SK-MEL-5 (cell line): ENCODE measurements at places on chromosomes 1 and 21. TPM values are rescaled to one million over a fixed set of nuclear protein-coding genes. Genes with fewer than 3 reads are reported as not detected.
A peak's percentile ranks its signal among the peaks of the same experiment; 100 is the strongest.

DNA sequence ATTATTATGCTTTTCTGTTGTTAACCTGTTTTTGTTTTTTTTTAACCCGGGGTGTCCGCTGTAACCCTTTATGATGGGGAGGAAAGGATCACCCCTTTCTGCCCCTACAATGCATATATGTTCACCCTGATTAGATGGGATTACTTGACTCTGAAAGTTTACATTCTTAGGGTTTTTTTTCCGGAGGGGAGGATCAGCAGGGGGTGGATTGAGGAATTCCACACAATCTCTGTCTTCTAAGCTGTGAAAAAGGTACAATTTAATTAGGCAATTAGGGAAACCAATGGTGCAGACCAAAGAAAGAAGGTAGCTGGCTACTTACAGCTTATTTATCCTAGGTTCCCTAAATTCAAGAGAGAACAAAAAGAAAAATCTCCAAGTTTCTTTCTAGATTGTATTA is 58.3 kb downstream of the EDEM3 start:
- DNase-seq, result no peak

DNA sequence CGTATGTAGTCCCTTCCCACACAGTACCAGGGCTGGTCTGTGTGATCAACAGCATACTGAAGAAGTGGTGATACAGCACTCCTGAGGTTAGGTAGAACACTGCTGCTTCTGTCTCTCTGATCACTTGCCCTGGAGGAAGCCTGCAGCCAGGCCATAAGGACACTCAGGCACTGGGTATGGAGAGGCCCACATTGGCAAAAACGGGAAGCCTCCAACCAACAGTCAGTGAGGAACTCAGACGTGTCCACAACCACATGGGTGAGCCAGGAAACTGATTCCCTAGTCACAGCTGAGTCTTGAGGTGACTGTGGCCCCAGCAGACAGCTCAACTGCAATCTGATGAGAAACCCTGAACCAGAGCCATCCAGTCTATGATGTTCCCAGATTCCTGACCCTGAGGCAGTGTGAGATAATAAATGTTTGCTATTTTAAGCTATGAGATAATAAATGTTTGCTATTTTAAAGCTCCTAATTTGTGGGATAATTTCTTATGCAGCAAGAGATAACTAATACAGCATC is 62.5 kb downstream of the COQ8A start:
- DNase-seq, result peak; percentile 27

GRCh38 chr1:217048104-217048707 is 325.0 kb upstream of the ESRRG start:
- DNase-seq, result peak; percentile 72

DNA sequence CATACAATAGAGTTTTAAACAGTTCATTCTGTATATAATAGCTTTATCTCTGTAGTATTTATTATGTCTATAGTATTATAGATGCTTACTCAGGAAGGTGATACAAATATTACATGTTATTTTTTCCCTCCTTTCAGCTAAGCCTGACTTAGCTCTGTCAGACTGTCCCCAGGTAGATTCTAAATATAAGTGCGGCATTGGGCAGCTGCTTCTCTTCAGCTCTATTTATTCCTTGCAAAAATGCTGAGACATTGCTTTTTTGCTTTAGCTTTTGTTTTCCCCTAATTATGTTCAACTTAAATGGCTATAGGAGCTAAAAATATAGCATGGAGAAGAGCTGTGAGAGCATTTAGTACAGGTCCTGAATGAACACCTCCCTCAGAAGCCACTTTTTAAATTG is 203.2 kb upstream of the BEND5 start:
- DNase-seq, result no peak

GRCh38 chr21:41431788-41432548 is 5.9 kb downstream of the MX1 start:
- DNase-seq, result no peak

GRCh38 chr1:226402739-226403165 is 5.1 kb downstream of the PARP1 start:
- DNase-seq, result peak; percentile 30

GRCh38 chr1:44275296-44275962 is 62.2 kb downstream of the DMAP1 start:
- no peak for DNase-seq

DNA sequence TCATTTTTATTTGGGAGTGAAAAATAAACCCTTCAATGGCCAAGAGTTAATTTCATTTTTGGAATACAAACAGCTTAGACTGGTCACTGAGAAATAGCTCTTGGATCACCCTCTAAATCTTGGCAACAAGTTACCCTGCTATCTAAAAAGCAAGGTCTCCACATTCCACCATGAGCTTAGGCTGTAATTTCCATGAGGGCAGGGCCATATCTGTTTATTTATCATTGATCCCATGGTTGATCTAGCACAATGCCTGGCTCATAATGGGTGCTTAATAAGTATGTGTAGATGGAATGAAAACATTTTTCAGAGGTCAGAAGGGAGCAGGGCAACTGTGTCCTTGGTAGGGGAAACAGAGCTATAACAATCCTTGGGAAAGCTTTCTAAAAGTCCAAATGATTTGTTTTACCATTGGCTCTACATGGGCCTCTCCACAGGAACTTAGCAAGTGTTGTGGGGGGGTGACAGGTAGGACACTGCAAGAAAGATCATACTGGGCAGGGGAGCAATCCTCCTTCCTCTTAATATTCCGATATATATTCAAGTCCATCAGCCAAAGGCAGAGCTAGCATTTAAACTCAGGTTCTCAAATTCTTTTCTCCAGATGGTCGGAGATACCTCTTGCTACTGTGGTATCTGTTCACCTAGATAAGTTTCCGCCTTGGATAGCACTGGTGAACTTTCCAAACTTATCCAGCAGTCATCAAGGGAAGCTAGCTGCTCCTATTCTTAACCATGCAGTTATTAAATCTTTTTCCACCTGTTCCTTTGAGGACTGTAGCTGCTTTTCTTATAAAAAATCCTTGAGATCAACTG is 53.1 kb upstream of the PTCH2 start:
- no peak for DNase-seq

DNA sequence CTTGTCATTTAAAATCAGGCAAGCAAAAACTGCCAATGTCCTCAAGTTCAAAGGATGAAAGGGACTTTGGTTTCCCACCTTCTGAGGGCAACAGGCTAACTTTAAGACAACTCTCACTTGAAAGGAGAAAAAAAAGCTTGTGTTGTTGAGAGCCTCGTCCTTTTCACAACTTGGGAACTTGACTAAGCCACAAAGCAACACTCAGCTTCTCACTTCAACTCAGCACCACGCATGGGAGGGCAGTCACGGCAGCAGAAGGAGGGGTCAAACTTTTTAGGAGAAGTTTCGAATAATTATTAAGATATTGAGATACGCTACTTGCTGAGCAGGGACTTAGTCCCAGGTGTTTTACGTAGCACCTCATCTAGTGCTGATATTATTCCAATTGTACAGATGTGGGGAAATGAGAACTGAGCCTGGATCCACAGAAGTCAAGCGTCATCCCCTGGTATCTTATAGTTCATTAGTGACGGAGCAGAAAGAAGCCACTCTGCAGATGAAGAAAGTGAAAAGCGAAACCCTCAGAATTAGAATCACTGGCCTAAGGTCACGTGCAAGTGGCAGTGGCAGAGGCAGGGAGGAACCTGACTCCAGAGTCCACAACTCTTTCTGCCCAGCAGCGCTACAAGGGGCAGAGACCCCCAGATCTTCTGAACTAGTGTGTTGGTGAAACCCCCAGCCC is 83.6 kb downstream of the JAK1 start:
- no peak for DNase-seq

- peak; percentile 81 for DNase-seq
These were observed 37.3 kb upstream of the TMEM222 start for GRCh38 chr1:27284425-27285273.

DNA sequence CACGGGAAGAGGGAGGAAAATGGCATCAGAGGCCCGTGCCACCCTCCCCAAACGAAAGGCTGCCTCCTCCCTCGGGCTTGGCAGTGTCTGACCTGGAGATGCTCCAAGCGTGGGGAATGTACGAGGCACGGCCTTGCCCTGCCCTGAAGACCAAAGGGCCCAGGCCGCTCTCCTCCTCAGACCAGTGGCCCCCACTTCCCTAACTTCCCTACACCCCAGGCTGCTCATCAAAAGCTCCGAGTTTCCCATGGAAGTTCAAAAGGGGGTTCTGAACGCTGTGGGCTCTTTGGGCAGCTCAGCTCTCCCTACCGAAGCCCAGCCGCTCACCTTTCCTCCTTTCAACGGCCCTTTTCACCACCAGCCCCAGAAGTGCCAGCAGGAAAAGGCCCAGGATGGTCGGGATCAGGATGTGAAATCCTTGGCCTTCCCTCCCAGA is 11.8 kb downstream of the FCMR start:
- DNase-seq, result no peak

The RNF207 gene
- 1.5 and 2.9 TPM in 2 replicates for total RNA-seq

- no peak for DNase-seq
These were observed 136.6 kb downstream of the LYPLAL1 start for GRCh38 chr1:219310181-219310728.

The RGS8 gene
- not detected in 2 replicates for total RNA-seq

The AKNAD1 gene
- 0.13 TPM in 1 of 2 replicates, not detected in the other for total RNA-seq

The CD53 gene
- not detected in 2 replicates for total RNA-seq

The FNBP1L gene
- 52.9 and 59.0 TPM in 2 replicates for total RNA-seq

- DNase-seq, result no peak
These were observed 635 bp upstream of the MMEL1 start for GRCh38 chr1:2633366-2633935.

GRCh38 chr1:169070547-169070946 is 35.9 kb upstream of the ATP1B1 start:
- DNase-seq, result no peak
